ENCODE measurements at places on chromosomes 5 and 9.

GRCh38 chr9:122812736-122813135 lies 12.8 kb downstream of the OR1K1 start:
- no peak for DNase-seq

GRCh38 chr9:126519660-126520420 lies 93.9 kb upstream of the LMX1B start:
- DNase-seq: peak; percentile 26

- no peak for DNase-seq
Measured at GRCh38 chr5:151717416-151717815, 30.7 kb upstream of the SPARC start.

DNA sequence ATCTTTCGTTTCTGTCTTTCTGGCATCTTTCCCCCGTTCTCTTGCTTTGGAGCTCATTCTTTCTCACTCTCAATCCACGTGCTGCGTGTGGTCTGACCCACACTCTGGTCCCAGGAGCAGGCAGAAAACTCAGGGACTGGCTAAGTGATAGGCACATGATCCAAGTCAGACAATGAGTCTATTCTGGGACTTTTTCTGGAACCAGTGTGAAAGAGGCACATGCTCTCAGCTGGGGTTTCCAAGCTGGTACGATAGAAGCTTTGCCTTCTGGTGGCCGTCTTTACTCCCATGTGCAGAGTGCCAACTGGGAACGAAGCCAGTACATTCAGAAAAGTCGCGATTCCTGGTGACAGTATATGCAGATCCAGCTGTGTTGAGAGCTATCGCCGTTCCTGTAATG lies 94.4 kb downstream of the PDZD2 start:
- DNase-seq: no peak

- DNase-seq: no peak
Measured at GRCh38 chr5:59275510-59276324, 617.8 kb downstream of the PDE4D start.

- peak; percentile 7 for DNase-seq
Measured at GRCh38 chr5:64632251-64632650, 58.1 kb upstream of the SHISAL2B start.

DNA sequence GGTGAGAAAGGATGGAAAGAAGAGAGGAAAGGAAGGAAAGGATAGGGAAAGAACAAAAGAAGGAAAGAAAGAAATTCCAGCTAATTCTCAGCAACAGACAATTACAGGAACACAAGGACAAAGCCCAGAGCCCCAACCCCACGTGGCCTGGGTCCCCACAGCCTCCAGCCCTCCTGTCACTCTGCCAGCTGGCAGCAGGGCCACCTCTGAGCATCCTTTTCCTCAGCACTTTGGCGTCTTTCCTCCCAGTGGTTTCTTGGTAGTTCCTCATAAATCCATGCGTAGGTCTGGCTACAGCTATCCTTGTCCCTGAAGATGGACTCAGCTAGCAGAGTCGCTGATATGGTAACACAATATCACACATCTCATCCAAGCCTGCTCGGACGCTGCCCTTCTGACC lies 28.3 kb downstream of the ADAMTS2 start:
- DNase-seq: no peak

- peak; percentile 7 for DNase-seq
Measured at GRCh38 chr9:93552923-93553322, 23.5 kb upstream of the PHF2 start.

DNA sequence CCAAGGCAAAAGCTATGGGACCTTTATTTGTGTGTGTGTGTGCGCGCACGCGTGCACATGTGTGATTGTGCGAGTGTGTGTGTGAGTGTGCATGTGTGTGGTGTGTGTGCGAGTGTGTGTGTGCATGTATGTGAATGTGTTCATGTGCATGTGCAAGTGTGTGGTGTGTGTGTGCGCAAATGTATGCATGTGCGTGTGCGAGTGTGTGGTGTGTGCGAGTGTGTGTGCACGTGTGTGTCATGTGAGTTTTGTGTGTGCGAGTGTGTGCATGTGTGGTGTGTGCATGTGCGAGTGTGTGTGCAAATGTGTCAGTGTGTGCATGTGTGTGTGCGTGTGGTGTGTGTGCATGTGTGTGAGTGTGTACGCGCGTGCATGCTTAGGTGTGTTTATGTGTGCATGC lies 11.1 kb upstream of the GLT6D1 start:
- no peak for DNase-seq

DNA sequence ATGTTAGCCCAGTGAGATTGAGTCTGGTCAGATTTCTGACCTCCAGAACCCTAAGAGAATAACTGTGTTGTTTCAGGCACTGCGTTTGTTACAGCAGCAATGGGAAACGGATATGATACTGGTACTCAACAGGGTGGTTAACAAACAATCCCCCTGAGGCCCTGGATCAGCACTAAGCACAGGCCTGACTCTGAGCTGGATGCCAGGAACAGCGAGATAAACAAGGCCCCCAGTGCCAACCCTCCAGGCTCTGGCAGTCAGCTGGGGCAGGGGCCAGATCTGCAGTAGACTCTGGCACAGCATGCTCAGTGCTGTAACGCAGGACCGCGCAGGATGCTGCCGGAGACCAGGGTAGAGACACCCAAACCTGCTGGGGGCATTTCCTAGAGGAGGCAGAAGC lies 22.1 kb downstream of the CPLX2 start:
- no peak for DNase-seq

GRCh38 chr9:79694208-79694607 lies 122.4 kb downstream of the TLE4 start:
- DNase-seq: no peak

- no peak for DNase-seq
Measured at GRCh38 chr9:27340285-27340674, 43.3 kb upstream of the EQTN start.

- peak; percentile 57 for DNase-seq
Measured at GRCh38 chr5:134289509-134290113, 63.7 kb upstream of the PPP2CA start.

DNA sequence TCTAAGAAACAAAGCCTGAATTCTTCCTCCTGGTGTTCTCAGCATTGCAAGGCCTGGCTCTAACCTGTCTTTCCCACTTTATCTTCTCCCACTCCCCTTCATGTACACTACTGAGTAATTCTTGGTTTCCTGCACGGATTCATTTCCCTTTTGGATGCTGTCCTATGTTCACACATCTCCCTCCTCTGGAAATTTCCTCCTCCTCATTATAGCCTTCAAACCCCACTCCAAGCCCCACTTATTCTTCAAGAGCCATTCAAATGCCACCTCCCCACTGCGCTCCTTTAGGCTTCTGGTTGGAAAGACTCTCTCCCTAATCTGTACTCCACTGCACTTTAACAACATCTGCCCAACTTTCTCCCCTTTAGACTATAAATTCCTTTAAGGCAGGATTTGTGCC lies 28.2 kb upstream of the C5orf63 start:
- DNase-seq: no peak

GRCh38 chr9:129058965-129059795 lies 21.7 kb upstream of the DOLPP1 start:
- DNase-seq: no peak

- DNase-seq: no peak
Measured at GRCh38 chr9:137722481-137722880, 103.7 kb downstream of the EHMT1 start.

GRCh38 chr9:80147866-80148265 lies 576.1 kb downstream of the TLE4 start:
- DNase-seq: no peak

- DNase-seq: no peak
Measured at GRCh38 chr9:115615821-115616665, 498.1 kb upstream of the TNC start.

GRCh38 chr9:121798941-121799340 lies 147.5 kb downstream of the DAB2IP start:
- no peak for DNase-seq

GRCh38 chr5:115398719-115399118 lies 102.3 kb upstream of the CCDC112 start:
- no peak for DNase-seq

GRCh38 chr5:54611290-54611951 lies 93.9 kb downstream of the SNX18 start:
- DNase-seq: no peak

DNA sequence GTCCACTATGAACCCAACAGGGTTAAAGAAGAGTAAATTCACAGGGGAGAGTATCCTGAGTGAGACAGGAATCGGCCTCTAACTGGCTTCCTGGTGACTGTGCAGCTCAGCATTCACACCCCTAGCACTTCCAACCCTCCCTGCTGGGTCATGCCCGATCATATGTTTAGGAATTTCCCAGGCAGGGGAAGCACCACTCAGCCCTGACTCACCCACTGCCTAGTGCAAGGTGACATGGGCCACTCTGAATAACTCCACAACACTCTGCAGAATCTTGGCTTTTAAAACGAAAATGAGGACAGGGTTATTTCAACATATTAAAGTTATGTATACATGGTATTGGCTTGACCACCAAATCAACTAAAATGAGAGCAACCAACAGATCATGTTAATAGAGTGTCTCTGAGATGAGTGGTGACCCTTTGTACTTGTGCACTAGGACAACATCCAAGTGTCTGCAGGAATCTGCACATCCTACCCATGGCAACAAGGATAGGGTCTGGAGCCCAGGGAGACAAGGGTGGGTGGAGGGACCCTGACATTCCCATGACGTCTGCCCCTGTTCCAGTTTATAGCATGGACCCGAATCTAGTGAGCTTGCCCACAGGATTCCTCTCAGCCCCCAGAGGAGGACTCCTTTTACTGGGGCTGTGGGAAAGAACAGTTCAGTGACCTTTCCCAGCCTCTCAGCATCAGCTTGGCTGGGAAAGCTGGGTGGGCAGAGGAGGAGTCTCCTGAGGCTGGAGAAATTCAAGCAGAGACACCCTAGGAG lies 485.8 kb downstream of the SEMA5A start:
- no peak for DNase-seq

All from NCI-H146 (cell line).